Fibroblast of mammary gland (primary cell): ENCODE measurements at places on chromosomes 1 and 21.

GRCh38 chr1:231590453-231591198, 36.0 kb upstream of the DISC1 start:
- DNase-seq: peak; percentile 82

GRCh38 chr1:38685388-38685787, 174.2 kb downstream of the RRAGC start:
- no peak for DNase-seq

GRCh38 chr1:225441314-225442122, 13.7 kb upstream of the LBR start:
- DNase-seq: peak; percentile 18

GRCh38 chr1:173530795-173531693, 53.9 kb downstream of the PRDX6 start:
- no peak for DNase-seq

- peak; percentile 35 for DNase-seq
These were observed 101.2 kb downstream of the FASLG start for GRCh38 chr1:172760121-172760520.

GRCh38 chr1:40047769-40048168, 7.2 kb downstream of the CAP1 start:
- DNase-seq: no peak

DNA sequence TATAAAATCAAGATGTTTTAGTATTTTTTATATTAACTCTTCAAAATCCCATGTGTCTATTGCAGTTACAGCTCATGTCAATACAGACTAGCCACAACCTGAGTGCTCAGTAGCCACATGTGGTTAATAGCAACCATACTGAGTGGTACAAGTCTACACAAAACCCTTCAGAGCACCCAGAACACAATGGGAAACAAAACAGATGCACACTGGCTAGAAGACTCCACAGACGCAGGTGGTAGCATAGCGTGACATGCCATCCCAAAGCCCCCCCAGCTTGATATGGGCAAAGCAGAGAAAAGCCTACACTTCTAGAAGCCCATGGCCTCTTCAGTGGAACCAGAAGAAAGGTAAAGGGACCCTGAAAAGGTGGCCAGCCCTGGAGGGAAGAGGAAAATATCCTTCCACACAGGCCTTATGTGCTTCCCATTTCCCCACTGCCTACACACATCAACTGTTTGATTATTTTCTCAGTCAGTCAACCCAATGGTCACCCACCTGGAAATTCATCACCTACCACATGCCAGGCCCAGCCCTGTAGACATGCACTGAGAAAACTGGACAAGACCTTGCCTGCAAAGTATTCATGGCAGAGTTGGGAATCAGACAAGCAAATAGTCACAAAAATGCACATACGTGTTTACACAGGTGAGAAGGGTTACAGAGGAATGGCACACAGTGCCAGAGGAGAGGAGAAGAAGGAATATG, 175.0 kb downstream of the VAV3 start:
- no peak for DNase-seq

GRCh38 chr1:26164036-26164860, 4.5 kb downstream of the C1orf232 start:
- peak; percentile 9 for DNase-seq

DNA sequence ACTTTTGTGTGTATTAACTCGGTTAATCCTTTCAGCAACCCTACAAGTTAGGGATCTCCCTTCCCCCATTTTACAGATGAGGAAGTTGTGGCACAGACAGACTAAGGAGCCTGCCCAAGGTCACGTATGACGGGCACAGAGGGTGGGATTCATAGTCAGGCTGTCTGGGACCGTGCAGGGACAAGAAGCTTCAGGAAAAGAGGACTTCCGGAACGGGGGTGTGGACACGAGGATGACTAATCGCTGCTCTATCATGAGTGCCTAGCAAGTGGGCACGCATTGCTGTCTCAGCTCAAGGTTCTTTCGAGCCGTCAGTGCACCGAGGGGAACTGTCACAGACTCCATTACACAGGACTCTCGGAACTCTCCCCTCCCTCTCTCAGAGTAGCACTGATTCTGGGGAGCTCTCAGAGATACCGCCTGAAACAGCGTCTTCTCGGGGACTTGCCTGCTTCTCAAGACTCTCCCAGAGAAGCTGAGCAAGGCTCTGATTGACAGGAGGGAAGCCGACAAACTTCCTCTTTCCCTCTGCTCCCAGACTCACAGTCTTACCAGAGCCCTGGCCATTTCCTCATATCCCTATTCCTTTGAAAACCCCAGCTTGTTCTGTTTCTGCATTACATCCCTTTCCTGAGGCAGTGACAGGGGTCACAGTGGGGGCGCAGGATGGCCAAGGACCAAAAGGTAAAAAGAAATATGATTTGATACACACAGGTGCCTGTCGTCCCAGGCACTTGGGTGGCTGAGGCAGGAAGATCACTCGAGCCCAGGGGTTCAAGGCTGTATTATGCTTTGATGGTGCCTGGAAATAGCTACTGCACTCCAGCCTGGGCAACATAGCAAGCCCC, 14.4 kb downstream of the FHAD1 start:
- peak; percentile 29 for DNase-seq

- no peak for DNase-seq
These were observed 19.0 kb downstream of the CLIC6 start for GRCh38 chr21:34687745-34688144.

DNA sequence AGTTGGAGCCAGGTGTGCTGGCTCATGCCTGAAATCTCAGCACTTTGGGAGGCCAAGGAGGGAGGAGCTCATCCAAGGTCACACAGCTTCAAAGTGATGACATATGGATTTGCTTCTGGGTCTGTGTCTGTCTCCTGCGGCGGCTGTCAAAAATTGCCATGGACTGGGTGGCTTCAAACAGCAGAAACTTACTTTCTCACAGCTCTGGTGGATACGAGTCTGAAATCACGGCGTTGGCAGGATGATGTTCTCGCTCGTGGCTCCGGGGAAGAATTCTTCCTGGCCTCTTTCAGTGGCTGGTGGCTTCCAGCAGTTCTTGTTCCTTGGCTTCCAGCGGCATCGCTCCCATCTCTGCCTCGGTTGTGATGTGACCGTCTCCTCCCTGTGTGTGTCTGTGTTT, 314.8 kb upstream of the C1orf174 start:
- no peak for DNase-seq

DNA sequence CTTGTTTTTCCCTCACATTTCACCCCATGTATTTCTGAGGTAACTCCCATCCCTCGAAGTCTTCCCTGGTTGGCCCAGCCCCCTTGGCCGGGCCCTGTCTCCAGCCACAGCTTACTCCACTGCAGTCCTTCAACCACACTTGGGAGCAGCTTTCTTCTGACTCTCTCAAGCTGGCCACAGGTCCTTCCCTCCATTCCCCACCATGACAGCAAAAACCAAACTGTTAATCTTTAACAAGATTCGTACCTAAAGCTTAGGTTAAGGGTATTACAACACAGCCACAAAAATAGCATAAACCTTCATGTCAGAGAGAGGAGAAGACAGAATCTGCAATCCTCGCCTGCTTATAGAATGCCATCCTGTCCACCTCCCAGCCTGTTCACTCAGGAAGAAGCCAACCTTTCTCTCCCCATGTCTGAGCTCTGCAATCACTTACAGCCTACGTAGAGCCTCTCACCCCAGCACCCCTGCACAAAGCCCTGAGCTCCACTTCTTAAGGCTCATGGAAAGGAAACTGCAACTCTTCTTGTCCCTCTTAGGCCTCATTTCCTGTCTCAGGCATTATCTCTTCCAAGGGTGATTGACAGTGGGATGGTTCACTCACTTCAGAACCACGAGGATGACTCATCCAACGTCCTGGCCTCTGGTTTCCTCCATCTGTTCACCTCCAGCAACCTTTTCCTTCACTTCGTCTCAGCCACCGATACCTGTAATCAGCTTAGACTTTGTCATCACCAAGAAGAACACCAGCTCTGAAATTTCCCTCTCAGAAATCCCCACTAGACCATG, 72.8 kb downstream of the CD2 start:
- DNase-seq: peak; percentile 39

GRCh38 chr1:7198664-7199063, 413.4 kb downstream of the CAMTA1 start:
- DNase-seq: no peak

GRCh38 chr1:8661185-8662110, 156.0 kb downstream of the RERE start:
- peak; percentile 94 for DNase-seq

- DNase-seq: no peak
These were observed 70.4 kb upstream of the LYST start for GRCh38 chr1:235937123-235937522.

DNA sequence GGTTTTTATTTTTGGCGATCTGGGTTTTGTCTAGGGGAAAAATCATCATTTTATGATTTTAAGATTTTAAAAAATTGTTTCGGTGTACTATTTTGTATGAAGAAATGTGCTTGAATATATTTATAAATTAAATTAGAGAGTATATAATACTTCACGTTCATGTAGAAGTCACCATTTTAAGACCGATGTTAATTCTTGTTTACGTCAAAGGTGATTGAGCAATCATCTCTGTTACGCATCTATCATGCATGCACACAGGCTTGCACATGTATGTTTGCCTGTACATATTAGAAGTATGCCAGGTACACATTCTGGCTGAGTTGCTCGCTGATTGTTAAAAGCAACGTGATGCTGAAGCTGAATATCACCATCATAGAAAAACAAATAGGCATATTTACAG, 54.7 kb downstream of the DYRK1A start:
- DNase-seq: no peak

DNA sequence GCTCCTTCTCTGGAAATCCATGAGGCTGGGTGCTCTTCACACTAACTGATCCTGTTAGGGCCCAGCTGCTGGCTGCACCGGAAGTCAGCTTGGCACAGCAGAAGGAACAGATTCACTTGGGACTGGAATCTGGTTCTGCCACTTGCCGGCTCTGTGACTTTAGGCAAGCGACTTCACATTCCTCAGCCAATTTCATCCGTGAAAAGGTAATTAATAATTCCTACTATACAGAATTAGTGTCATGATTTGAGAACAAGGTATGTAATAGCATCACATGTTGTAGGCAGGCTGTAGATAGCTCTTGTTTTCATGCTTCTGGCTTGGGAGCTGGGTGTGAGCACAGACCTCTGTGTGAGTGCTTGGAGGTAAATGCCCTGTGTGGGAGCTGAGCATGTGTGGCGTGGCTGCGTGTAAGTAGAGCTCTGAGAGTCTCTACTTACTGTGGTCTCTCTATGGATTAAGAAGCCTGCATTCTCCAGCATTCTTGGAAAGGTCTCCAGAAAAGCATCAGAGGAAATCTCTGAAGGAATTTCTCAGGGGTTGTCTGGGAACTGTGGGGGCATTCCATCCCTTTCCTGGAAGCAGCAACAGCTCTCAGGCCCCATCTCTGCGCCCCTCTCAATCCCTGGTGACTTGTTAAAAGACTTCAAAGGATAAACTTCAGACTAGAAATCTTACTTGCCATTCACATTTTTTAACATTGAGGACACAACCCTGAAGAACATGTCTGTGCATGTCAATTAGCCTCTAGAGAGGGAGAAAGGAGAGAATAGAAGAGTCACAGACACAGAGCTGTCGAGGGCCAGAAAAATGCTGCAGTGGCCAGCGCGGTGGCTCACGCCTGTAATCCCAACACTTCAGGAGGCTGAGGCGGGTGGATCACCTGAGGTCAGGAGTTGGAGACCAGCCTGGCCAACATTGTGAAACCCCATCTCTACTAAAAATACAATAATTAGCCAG, 47.7 kb upstream of the PPM1J start:
- DNase-seq: peak; percentile 29

DNA sequence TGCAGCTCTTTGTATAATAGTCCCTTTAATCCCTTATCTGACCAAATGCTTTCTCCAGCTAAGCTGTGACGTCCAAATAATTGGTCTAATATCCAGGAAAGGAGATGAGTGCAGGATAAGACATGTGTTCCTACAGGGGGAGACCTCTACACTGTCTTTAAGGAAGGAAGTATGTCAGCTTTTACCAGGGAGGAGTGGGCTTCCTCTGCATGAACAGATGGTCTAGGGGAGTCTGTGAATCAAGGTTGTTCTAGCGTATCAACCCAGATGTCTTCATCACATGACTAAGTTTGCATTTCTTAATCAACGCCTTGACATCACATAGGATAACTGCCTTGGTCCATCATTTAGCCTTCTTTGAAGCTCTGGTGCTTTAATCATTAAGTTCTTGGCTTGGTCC, 528.2 kb downstream of the MRPL39 start:
- no peak for DNase-seq

DNA sequence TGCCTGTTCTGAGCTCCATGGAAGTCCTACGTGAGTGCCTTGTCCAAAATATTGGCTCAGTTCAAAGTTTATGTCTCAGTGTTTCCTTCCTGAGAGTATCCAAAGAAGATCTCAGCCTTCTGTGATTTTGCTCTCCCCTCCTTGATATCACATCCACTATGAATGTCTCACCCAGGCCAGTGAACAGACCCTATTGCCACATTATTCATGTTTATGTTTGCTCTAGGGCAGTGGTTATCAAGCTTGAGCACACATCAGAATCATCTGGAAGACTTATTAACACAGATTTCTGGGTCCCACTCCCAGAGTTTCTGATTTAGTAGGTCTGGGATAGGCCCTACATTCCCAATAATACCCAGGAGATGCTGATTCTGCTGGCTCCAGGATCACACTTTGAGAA, 145.0 kb upstream of the FGGY start:
- DNase-seq: peak; percentile 34

GRCh38 chr1:208332774-208333126, 88.6 kb upstream of the PLXNA2 start:
- DNase-seq: no peak

DNA sequence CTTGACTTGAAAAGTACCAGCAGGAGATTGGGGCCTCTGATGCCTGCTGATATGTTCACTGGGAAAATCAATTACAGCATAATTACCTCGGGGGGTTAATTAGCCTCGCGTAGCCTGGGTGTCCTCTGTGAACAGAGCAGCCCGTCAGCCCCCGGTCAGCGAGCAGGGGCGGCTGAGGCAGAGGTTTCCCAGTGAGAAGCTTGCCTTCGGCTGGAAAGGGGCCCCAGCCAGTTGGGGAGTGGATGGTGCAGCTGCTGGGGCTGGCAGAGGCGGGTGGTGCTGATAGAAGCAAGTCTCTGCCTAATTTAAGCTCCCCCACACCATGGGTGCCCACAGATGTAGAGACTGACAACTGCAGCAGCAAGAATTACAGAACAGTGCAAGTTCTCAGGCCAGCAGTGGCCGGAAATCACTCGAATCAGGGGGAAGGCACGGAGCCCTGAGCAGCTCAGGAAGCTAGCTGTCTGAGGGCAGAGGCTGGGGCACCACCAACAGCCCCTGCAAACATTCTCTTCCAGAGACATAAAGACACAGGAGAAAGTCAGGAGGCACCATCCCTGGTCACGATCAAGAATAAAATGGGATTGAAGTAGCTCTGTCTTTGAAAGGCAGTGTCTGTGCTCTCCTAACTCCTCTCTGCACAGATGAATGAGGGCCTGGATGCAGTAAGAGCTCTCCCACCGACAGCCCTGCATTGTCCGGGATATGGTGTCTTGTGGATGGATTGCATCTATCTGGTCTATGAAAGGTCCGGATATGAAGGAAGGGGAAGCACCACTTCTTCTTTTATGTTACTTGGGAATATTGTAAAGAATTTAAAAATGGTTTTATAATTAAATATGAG, 166.5 kb upstream of the CD34 start:
- DNase-seq: no peak

- no peak for DNase-seq
These were observed 48.8 kb downstream of the DUSP10 start for GRCh38 chr1:221693087-221693486.
